ENCODE measurements at places on chromosomes 12 and 14.

GRCh38 chr12:87413784-87414183 lies 615.4 kb downstream of the C12orf50 start:
- DNase-seq, result no peak

DNA sequence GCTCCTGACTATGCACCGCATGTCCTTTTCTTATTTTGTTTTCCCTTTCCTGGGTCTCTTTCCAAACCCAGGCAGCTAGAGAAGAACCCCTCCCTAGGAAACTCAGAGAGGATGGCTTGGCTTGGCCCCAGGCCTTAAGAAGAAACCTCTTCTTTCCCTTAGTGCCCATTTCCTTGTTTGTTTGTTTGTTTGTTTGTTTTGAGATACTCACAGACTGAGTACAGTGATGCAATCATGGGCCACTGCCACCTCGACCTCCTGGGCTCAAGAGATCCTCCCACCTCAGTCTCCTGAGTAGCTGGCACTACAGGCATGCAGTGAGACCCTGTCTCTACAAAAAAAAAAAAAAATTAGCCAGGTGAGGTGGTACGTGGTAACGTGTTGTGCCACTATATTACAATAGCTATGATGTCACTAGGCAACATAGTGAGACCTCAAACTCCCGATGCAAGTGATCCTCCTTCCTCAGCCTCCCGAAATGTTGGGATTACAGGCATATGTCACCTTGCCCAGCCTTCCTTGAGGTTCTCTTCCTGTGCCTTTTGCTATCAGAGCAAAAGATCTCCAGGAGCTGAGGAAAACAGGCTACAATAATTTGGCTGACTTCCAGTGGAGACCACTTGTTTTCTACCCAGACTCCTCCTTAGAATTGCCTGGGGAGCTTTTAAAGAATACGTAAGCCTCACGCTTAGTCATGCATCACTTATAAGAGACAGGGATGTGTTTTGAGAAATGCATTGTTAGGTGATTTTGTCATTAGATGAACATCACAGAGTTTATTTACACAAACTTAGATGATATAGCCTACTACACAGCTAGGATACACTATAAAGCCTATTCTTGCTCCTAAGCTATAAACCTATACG lies 34.5 kb upstream of the LGALS3 start:
- no peak for DNase-seq

DNA sequence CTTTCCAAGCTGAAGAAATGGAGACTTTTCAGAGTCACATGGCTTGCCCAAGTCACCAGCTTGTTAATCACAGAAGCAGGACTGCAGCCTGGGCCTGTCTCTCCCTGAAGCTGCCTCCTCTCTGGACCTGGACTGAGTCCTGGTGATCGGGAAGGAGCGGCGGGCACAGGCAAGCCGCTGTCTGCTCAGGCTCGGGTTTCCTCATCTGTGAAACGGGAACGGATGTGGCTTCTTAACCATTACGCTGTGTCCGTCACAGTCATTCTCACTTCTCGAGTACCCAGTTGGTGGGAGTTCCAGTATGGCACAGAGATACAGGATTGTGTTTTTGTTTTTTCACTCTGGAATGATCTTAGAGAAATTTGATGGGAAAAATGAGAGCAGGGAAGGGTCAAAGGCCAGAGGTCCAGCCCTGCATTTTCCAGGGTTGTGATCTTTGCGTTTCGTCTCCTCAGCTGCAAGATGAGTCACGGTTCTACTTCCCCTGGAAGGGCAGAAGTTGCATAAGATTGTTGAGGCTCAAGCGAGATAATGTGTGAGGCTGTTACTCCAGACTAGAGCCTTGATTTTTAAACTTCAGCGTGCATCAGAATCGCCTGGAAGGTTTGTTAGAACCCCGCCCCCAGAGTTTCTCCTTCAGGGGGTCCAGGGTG lies 7.6 kb upstream of the LRTM2 start:
- DNase-seq, result no peak

DNA sequence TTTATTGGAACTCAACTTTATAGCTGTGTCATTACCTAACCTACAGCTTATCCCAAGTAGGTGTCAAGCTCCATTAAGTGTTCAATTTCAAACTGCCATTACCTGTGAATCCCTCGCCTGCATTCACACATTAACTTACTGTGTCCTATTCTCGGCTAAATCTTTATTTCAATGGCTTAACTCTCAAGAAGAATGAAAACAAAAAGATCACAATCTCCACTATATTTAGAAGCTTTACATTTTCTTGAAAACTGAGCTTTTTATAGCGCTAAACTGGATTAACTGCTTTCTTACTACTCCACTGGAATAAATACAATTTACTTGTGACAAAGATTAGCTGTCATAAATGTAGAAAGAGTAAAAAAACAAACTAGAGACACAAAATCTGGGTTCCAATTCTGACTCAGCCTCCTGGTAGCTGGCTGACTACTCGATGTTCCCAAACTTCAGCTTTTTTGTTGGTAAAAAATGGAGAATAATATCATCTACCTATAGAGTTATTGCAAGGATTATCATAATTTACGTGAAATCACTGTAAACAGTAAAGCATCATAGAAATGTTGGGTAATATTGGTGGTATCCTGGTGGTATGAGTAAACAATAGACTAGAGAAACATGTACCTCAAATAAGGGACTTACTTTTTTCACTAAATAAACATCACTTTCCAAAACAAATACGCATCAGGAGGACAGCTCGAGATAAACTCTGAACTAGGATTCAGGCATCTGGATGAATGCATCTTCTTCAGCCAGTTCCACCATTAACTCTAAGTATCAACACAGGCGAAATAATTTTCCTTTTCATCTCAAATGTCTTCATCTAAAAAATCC lies 1.7 kb downstream of the RALGAPA1 start:
- DNase-seq, result no peak

GRCh38 chr12:95335948-95336347 lies 118.3 kb downstream of the VEZT start:
- DNase-seq, result no peak

DNA sequence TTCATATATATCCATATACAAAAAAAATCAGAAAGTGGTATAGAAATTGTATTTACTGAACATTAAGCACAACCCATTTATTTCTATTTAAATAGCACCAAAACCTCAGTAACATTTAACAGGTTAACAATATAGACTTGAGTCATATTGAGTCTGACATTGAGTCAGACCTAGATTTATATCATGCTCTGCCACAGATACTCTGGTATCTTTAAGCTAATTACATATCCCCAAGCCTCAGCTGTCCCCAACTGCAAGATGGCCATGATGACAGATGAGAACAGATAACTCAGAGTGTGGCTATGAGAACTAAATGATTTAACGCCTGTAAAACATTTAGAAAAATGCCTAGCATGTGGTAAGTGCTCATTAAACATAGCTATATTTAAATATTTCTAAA lies 40.3 kb downstream of the IFNG start:
- DNase-seq, result peak; percentile 44

DNA sequence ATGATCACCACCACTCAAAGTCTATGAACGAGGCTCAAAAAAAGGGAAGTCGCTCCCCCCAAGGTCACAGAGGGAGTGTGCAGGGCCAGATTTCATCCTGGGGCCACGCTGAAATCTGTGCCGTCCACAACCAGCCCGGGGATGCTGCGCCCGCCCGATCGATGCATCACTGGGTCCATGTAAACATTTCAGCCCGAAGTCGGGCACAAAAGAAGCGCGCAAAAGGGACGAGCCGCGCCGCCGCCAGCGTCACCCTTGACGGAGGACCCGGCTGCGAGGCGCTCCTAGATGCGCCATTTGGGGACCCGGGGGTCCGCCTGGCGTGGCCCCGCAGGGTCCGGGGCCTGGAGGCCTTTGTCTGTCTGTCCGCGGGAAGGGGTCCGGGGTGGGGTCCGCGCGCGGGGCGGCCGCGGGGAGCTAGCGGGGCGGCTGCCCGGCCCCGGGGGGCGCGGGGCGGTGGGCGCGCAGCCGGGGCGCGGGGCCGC lies 503 bp downstream of the FBXO21 start:
- DNase-seq, result peak; percentile 47

GRCh38 chr12:13247596-13247995 lies 51.1 kb downstream of the EMP1 start:
- DNase-seq, result no peak

GRCh38 chr12:127277882-127278281 lies 989.1 kb upstream of the TMEM132C start:
- no peak for DNase-seq

DNA sequence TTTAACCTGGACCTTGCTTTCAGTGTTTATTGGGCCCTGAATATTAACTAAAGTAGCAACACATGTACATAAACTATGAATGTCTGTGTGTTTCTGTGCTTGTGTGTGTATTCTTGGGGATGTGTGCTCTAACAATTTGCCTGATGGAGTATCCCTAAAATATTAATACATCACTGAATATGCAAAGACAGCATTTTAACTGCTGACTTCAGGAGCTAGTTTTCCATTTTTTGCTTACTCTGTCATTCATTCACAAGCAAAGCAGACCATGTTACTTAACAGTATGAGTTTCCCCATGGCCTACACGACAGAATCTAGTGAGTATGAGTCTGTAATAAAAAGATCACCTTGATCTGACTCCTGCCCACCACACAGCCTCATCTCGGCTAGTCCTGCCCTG lies 402.8 kb downstream of the BCAT1 start:
- DNase-seq, result no peak

DNA sequence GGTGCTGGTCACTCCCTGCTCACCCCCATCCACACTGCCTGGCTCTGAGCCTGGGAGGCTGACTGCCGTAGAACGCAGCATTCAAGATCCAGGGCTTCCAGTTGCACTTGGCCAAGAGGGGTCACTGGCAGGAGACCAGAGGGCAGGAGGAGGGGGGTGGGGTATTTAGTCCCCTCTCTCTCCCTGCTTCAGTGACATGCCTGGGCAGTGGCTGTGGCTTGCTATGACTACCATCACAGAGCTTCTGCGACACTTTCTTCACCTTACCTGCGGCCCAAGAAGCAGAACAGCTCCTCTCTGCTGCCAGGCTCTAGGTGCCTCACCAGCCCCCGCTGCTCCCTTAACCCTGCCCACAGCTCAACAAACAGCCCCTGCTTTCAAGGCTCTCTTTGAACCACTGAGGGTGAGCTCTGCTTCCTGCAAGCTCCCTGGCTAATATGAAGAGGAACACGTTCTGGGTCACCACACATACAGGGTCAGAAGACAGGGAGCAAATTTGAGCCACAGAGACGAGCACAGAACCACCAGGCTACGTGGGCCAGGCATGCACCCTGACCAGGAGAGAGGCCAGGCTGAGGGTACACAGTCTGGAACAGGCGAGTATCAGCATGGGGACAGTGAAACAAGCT lies 55.7 kb downstream of the ITPK1 start:
- no peak for DNase-seq

GRCh38 chr14:55780156-55780946 lies 200.3 kb downstream of the KTN1 start:
- no peak for DNase-seq

DNA sequence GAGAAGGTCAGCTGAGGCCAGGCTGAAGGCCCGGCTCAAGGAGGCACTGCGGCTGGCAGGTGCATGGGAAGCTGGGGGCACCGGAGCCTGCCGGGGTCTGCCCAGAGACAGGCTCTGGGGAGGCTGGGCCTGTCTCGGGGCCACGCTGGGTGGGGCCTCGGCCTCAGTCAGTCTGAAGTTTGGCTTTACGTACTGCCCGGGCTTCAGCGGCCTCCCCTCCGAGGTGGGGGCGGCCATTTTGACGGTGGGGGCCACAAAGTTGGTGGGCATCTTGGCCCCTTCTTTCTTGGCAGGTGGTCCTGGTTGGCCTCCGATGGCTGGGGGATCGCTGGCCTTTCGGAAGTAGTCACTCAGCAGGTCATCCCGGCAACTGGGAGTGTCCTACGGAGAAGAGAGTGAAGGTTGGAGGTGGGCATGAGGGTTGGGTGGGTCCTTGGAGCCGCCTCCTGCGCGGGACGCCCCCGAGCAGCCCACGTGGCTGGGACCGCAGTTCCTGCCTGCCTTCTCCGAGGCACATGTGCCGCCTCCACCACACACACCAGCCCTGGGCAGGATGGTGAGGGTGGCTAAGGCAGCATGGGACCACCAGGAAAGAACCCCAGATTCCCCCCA lies 28.9 kb upstream of the GPR68 start:
- no peak for DNase-seq

DNA sequence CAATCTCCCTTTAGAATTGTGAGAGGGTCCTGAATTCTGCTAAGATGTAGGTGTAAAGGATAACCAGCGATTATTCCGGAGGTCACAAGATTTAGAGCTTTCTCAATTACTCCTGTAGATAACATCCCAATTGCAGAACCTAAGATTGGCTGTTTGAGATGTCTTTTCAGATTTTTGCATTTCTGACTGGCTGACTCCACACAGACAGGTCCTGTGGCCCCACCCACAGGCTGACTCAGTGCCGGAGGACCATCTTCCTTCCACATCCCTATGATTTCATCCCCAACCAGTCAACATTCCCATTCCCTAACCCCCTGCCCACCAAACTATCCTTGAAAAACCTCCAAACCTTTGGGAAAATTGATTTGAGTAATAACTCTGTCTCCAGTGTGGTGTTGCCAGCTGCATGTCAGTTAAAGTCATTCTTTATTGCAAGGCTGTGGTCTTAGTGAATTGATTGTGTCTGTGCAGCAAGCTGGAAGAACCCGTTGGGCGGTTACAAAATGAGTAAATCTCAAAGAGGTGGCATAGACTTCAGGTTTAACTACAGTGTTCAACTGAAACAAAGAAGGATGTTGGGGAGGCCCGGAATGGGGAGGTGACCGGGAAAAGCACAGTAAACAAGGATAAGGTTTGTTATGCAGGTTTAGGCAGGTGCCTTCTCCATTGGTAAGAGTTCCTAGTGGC lies 10.6 kb downstream of the FNTB start:
- no peak for DNase-seq

GRCh38 chr12:28987538-28988324 lies 161.3 kb upstream of the FAR2 start:
- DNase-seq, result no peak

DNA sequence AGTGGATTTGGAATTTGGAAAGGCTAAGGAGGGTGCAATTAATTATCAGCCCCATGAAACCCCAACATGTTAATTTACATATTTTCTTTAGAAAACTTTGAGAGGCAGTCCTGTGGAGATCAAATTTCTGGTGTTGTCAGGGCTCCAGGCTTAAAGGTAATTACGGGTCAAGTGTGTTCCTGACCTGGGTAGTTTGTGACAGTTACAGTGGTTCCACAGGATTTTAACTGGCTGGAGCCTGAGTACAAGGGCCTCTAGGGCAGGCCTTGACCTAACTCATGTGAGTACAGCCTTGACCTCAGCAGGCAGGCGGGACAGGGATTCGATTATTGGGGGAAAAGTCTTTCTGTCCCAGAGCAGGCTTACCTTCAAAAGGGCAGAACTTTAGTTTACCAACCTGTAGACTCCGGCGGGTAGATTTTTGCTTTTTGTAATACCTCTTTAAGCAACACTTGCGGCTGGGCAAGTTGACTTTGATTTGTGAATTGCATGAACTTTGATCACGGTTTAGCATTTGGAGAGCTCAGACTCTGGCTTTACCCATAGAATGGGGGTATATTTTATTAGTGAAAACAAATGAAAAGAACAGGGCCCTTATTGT lies 8.4 kb upstream of the PPTC7 start:
- no peak for DNase-seq
